CD8-positive, alpha-beta memory T cell (primary cell): ENCODE measurements at places on chromosomes 11 and 22.

- no peak overlapping the region for H3K4me3 ChIP-seq
- H3K4me1 ChIP-seq, result no peaks in the 10 kb centered on the region
- no peaks in the 10 kb centered on the region for H3K36me3 ChIP-seq
- H3K27me3 ChIP-seq, result no peaks in the 10 kb centered on the region
- no peak for DNase-seq
Measured at GRCh38 chr11:19820100-19820499, 107.5 kb downstream of the NAV2 start.

DNA sequence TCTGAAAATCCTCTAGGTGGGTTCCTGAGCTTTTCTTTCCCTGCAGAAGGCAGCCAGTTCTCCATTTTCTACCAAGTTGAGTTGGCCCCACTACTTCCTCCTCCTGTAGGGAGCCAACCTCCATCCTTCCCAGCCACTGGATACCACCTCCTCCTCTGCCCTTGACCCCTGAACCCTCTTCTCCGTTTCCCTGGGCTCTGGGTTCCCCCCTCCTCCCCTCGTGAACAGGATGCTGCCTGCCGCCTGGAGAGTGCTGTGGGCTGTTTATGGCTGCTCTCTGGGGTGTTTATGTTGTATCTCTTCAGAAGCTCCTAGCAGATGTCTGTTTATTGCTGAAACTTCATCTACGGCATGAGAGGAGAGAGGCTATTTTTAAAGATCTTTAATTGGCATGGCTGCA is 8.6 kb downstream of the MICAL2 start:
- no peak for DNase-seq
- H3K27ac ChIP-seq, result no peak overlapping the region
- no peaks in the 10 kb centered on the region for H3K36me3 ChIP-seq
- H3K27me3 ChIP-seq, result no peaks in the 10 kb centered on the region
- peaks cover 2% of the 10 kb centered on the region for H3K4me1 ChIP-seq

DNA sequence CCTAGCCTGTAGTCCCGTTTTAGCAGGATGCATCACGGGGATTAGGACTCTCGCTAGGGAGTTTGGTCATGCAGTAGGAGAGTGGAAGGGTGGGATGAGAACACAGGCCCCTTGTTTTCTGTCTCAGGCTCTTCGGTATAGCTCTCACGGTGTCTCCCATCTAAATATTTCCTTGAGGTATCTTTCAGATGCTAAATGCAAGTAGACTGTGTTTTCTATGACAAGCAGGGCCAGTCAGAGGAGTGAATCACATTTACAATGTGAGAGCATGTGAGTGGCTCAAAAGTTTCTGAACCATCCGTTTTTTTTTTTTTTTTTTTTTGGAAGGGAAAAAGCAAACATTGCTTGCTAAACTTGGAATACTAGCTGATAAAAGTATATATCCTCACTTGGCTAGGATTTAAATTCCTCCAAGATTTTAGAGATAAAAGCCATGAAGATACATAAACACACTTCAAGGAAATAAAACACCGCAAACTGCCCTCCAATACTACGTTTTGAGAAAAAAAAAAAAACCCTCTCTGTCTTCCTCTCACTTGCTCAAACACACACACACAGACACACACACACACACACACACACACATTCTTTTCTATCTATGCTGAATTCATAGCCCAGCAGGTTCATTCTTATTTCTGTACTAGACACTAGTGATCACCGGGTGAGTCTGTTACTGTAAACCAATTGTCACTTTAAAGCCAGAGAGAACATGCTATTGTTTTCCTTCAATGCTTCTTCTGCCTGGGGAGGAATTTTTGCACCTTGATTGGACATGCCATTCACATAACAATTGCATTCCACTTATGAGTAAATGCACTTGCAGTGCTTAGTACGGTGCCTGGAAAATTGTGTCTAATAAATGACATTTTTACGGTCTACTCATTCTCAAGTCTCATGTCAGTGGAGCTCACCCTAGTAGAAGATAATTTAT is 224.6 kb upstream of the CCDC90B start:
- no peak overlapping the region for H3K4me3 ChIP-seq
- H3K27me3 ChIP-seq, result no peaks in the 10 kb centered on the region
- H3K4me1 ChIP-seq, result no peaks in the 10 kb centered on the region
- H3K27ac ChIP-seq, result no peak overlapping the region

- DNase-seq, result no peak
- no peak overlapping the region for H3K4me3 ChIP-seq
- no peaks in the 10 kb centered on the region for H3K27me3 ChIP-seq
Measured at GRCh38 chr11:116073854-116074837, 569.9 kb upstream of the CADM1 start.
